ENCODE measurements at places on chromosomes 5 and 9. TPM values are rescaled to one million over a fixed set of nuclear protein-coding genes. Genes with fewer than 3 reads are reported as not detected.

- DNase-seq: no peak
These were observed 50.5 kb downstream of the RALGPS1 start for GRCh38 chr9:126965077-126965476.

DNA sequence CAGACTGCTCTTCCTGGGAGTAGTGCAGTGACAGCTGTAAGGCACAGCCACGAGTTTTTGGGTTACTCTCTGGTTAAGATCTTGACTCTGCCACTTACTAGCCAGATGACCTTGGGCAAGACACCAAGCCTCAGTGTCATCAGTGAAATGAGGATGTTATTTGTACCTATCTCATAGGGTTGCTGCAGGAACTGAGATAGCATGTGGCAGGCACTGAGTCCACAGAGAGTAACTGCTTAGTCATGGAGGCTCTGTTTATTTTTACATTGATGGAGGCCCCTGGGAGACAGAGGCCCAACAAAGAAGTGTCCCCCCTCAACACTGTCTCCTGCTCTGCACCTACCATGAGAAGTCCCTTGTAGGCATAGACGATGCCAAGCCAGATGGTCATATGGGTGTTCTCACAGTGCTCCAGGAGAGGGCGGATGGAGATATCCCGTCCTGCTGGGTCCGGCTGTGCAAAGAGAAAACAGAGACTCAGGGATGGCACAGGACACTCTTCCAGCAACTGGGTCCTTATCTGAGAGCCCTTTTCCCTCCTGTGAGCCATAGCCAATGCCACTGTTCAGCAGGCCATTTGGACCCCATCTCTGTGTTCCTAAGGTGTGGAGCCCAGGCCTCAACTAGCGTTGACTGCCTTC is 55.4 kb upstream of the TBC1D2 start:
- no peak for DNase-seq

- DNase-seq: no peak
These were observed 195.6 kb downstream of the ELAVL2 start for GRCh38 chr9:23630488-23630887.

DNA sequence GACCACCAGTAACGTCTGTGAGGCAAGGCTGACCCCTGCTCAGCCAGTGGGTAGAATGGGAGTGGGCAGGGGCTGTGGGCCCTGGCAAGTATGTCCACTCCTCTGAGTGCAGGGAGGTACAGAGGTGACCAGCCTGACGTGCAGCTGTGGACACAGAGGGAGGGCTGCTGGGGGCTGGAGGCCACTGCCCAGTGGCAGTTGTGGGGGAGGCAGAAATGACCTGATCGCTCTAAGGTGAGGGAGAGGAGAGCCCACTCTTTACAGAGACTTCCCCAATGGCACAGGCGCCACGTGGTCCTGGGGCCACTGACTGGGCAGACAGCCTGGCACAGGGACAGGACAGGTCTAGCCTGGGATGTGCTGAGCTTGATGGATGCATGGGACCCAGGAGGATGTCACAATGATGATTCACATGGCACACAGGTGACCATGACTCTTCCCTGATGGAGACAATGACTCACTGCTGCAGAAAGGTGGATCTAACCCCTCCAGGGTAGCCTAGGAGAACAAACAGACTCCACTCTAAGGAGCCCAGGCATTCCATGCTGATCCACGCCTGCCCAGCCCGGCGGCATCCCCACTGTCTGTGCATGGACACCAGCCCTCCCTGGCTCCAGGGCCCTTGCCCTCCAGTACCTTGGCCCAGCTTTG is 7.7 kb downstream of the LPCAT1 start:
- peak; percentile 24 for DNase-seq

- no peak for DNase-seq
These were observed 258.7 kb upstream of the IRX4 start for GRCh38 chr5:2141254-2142000.

- DNase-seq: no peak
These were observed 71.4 kb downstream of the FBXO38 start for GRCh38 chr5:148455185-148455584.

Gene ORM2
- not detected for total RNA-seq

DNA sequence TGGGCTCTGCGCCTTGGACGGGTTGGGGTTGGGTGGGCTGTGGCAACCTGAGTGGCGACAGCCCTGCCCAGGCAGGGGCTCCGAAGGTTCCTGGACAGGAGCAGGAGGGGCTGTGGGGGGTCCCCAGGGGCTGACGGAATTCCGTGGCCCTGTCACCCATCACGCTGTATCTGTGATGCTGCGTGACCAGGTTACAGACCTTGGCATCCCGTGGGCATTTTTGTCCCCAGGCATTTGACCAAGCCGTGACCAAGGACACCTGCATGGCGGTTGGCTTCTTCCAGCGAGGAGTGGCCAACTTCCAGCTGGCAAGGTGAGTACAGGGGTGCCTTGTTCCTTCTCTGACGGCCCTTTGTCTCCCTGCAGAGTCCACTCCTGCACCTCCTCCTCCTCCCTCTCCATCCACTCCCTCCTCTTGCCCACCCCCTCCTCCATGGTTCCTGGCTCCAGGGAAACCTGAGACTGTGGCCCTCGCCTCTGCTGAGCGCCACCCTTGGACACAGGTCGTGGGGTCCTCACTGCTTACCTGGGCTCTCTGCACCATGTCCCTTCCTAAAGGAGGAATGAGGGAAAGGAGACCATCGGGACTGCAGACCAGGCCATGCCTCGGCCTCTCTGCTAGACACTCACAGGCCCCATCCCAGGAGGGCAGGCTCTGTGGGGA is 3.0 kb downstream of the NOXA1 start:
- no peak for DNase-seq

- DNase-seq: peak; percentile 16
These were observed 119.9 kb downstream of the KCNIP1 start for GRCh38 chr5:170623576-170624181.

GRCh38 chr5:116524966-116525365 is 49.7 kb downstream of the SEMA6A start:
- DNase-seq: no peak

GRCh38 chr5:4182144-4182543 is 586.5 kb downstream of the IRX1 start:
- DNase-seq: no peak

Gene MSMP
- total RNA-seq: not detected

- no peak for DNase-seq
These were observed 180.3 kb downstream of the SREK1 start for GRCh38 chr5:66324357-66324756.

DNA sequence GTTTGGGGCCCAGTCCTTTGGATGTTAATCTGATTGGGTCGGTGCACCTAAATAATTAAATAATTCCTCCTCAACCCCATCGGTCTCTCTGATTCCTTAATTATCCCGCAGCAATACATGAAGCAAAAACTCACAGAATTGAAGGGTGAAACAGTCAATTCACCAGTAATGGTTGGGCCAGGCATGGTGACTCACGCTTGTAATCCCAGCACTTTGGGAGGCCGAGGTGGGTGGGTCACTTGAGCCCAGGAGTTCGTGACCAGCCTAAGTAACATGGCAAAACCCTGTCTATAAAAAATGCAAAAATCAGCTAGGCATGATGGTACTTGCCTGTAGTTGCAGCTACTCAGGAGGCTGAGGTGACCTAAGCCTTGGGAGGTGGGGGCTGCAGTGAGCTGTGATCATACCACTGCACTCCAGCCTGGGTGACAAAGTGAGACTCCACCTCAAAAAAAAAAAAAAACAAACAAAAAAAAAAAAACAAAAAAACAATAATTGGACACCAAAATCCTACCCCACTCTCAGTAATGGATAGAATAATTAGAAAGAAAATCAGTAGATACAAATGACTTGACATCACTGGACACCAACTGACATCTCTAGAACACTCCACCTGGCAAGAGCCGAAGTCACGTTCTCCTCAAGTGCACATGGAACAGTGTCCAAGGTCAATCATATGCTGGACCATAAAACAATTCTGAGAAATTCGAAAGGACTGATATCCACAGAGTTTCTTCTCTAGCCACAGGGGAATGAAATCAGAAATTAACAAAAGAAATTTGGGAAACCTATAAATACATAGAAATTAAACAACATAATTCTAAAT is 5.3 kb downstream of the ABO start:
- no peak for DNase-seq

Gene GPRIN1
- total RNA-seq: 0.92 TPM

DNA sequence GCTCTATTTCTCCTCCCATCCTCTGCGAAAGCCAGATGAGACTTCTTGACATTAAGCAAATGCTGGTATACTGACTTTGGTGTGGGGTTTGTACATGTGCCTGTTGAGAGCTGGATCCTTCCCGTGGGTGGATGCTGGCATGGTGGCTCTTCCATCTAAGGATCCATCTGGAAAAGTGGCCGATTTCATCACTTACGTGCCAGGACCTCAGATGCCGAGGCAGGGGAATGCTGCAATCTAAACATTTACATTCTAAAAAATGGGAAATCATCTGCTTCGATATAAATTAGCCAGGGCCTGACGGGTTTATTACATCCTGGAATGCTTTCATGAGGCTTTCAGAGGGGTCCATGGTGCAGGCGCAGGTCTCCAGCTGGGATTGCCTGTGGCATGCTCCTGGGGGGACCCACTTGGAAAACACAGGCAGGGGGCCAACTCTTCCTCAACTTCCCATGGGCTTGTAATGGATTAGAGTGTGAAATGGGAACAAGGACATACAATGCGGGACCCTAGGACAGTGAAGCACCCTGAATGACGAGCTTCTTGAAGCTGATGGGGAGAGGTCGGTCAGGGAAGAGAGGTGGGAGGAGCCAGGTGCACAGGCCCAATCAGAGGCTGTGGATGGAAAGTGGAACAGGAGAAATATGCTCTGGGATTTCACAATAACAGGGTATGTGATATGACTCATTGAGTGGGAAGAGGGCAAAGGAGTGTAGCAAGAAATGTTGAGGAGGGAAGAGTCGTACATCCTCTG is 105.5 kb upstream of the PITX1 start:
- DNase-seq: no peak

GRCh38 chr9:133127340-133127981 is 6.4 kb upstream of the RALGDS start:
- peak; percentile 72 for DNase-seq
